ENCODE measurements at places on chromosomes 2 and 18.
A peak's percentile ranks its signal among the peaks of the same experiment; 100 is the strongest.

DNA sequence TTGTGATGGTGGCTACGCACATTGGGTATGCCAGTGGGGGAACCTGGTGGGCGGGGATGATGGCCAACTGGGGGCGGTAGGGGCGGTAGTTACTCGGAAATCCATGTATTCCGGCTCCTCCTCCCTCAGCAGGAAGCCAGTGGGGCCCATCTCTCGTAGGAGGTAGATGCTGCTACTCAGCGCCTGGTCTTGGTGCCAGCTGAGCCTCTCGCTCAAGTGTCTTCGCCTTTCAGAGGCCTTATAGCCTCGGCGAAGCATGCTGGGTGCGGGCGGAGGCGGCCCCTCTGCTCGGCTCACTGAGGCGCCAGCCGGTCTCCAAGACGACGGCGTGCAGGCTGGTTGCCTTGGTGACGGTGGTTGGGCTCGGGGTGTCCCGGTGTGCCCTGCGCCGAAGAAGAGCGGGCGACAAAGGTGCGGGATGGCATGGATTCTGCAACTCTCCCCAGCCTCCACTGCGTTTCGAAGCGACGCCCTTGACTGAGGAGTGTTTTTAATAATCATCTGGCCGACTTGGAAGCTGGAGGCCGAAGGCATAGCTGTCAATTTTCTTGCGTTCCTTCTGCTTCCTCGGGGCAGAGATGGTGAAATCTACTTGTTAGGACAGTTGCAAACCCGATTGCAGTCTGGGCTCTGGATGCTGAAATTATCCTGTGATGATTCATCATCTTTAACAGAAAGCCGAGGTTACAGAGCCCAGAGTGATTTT, at the start of gene ZSWIM2:
TSS of gene ZSWIM2 (minus strand) at position 298 of the 706 bp plus-strand sequence. CDS start at position 258, 40 bp downstream.
- peak; percentile 89 for DNase-seq

GRCh38 chr2:85413592-85414420, 3.6 kb upstream of the CAPG start:
- peak; percentile 72 for DNase-seq

- DNase-seq: no peak
Measured at GRCh38 chr18:10279905-10280644, 174.4 kb upstream of the APCDD1 start.

GRCh38 chr2:226981791-226982326, 146.0 kb downstream of the RHBDD1 start:
- DNase-seq: no peak

DNA sequence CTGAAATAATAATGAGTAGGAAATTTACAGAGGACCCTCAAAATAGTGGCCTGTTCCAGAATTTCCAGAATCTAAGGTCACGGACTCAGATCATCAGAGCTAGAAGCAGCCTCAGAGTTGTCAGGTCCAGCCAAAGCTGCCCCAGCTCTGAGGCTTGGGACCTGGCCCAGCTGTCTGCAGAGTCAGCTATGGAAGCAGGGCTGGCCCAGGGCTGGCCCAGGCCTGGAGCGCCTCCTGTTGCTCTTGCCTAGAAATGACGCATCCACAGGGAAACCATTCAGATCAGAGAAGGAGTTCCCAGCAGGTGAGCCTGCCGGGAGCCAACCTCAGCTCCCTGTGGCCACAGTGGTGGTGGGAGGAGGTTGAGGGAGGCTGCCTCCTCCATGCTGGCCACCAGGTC, 106.7 kb upstream of the ARL4C start:
- peak; percentile 8 for DNase-seq

GRCh38 chr18:3214855-3215637, 4.7 kb downstream of the MYOM1 start:
- peak; percentile 24 for DNase-seq

DNA sequence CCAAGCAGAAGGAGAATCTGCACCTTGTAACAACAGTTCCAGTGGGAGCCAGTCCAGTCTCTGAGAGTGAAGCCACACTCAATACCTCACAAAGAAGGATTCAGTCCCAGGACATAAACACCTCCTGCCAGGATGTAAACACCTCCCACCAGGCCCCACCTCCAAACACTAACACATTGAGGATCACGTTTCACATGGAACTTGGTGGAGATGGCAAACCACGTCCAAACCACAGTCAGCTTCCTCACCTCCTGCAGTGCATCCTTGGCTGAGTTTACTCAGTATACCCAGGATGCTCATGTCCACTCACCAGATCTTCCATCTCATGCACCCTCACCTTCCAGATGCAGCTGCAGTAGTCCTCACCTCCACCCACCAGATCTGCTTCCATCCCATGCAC, 37.8 kb upstream of the TMEM18 start:
- DNase-seq: no peak

DNA sequence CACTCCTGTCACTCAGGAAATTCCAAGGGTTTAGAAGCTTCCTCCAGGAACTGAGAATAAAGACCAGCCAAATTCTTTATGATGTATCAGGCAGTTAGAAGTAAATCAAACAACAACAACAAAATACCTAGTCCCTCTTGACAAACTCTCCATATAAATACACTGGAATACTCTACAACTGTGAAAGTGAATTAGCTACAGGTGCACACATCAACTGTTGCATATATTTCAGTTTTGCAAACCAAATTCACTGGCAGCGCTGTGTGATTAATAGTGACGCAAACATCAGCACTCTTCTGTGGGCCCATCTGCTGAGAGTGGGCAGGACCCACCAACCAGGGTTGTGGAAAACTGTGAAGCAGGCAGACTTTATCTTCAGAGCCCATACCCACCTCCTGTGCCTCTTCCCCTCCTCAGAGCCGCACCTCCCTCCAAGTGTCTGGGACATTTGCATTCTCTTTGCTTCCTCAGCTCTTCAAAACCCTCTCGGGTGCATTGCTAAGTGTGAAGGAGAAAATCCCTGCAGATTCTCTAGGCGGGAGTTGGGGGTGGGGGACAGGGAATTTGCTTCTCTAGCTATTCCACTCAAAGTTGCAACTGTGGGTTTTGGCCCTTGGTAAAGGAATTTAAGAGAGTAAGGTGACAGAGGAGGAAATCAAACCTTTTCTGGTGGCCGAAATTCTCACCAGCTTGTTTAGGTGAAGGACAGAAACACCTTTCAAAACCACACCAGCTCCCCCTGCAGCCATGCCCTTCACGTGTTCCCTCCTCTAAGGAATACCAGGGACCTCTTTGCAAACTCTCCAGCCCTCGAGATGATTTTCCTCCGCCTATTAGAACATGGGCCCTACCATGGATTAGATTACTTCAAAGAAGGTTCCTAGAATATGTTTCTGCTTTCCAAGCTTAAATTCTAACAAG, 119.3 kb downstream of the MRO start:
- no peak for DNase-seq

- no peak for DNase-seq
Measured at GRCh38 chr2:43040084-43040854, 186.1 kb downstream of the ZFP36L2 start.

DNA sequence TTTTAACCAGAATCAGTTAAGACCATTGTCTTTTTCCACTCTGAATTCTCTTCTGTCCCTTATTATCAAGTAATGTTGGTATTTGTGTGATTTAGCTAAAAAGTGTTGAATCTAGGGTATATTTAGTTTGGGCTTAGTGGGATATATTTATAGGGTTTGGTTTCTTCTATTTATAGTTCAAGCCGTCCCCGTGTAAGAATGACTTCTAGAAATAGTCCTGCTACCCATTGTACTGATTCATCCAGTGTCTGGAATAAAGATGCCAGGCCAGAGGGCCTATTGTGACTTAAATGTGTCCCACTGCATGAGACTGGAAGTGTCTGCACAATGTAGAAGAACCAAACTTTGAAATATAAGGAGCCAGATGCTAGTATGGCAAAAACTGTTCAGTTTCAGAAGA, 364.8 kb downstream of the TNS1 start:
- DNase-seq: no peak

DNA sequence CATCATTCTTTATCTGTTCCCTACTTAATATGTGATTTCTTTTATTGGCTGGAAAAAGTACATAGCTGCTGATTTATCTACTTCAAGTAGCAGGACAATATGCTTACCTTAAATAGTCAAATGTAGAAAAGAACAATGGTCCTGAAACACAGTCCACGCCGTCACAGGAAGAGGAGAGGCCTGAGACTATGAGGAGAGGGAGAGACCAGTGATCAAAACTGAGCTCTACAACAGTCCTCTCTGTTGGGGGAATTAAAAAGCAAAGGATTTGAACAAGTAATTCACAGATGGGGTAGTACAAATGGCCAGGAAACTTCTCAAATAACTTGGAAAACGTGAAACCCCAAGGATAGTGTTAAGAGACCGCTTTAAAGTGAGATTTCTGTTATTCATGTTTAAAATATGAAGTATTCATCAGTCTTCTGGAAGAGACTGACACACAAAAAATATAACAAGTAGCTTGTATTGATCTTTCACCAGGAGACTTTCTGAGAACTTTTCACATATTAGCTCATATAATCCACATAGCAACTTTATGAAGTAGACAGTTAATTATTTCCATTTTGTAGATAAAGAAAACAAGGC, 20.2 kb downstream of the SCYGR8 start:
- no peak for DNase-seq

DNA sequence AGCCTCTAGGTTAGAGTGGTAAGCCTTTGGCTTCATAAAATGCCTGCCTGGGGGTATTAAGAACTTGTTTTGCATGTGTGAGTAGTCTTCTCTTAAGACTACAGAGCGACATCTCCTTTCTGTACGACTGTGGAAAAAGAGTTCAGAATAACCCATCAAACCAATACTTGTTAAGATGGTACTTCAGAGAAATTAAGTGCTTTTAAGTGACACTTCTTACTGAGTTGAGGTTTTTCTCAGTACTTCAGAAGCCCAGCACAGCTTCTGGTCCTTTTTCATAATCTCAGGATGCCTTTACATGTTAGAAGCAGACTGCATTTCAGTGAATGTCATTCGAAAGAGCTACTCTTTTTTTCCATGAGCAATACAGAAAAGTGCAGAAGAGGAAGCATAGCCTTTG, 10.8 kb downstream of the XRCC5 start:
- no peak for DNase-seq

DNA sequence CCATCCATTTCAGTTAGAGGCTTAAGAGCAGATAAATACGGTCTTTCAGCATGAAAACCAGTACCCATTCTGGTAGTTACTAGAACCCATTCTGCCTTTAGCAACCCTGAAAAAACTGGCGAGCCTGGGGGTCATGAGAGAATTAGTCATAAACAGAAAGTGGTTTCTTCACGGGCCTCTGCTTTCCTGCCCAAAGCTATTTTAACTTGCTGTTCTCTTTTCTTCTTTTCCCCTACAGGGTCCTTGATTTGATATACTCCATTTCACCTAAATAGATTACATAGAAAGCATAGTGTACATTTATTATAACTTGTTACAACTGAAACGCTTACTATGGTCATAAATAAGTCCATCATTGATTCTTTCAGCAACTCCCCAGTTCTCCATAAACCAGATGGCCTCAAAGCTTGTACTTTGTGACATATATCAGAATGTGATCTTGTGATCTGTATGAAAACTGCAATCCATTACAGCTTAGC, 48.3 kb downstream of the WDFY1 start:
- DNase-seq: no peak

- no peak for DNase-seq
Measured at GRCh38 chr2:101751875-101752619, 54.5 kb downstream of the MAP4K4 start.

DNA sequence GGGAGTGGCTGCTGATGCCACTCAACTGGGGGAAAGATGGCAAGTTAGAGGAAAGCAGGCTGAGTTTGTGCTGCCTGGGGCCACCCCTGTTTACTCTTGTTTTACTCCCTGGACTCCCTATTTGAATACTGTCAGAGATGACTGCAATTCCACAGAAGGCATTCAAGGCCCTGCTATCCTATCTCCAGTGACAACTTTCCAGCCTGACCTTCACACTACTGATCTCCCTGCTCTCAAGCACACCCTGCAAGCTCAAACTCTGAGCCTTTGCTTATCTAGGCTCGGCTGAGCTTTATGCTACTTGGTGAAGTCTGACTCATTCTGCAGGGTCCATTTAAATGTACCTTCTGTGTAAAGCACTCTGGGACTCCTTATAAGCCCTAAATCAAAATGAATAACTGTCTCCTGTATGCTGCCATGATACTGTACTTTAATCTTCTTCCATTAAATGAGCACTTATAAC, 39.3 kb upstream of the DSG1 start:
- peak; percentile 66 for DNase-seq

GRCh38 chr2:147150241-147150635, 694.6 kb upstream of the ACVR2A start:
- DNase-seq: no peak

- DNase-seq: no peak
Measured at GRCh38 chr18:39454866-39455265, 1889.3 kb upstream of the CELF4 start.

GRCh38 chr2:78202986-78203670, 681.0 kb upstream of the LRRTM4 start:
- DNase-seq: no peak

DNA sequence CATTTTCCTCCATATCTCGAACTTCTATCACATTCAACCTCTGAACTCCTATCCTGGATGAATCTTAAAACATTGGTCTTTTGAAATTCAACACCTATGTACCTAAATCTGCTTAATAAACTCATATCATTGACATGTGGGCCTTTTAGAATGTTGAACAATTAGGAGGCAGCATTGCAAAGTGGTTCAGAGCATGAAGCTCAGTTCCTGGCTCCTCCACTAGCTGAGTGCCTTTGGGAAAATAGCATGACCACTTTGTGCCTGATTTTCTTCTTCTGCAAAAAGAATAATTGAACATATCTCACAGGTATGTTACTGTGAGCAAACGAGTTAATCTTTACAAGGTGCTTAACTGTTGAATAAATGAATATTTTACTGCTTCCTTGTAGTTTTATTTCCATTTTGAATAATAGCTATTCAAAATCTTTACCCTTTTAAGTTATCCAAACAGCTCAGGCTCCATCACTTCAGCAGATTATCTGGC, 14.3 kb upstream of the ITPRID2 start:
- DNase-seq: no peak

GRCh38 chr18:49961271-49961670, 147.9 kb upstream of the ACAA2 start:
- DNase-seq: no peak

DNA sequence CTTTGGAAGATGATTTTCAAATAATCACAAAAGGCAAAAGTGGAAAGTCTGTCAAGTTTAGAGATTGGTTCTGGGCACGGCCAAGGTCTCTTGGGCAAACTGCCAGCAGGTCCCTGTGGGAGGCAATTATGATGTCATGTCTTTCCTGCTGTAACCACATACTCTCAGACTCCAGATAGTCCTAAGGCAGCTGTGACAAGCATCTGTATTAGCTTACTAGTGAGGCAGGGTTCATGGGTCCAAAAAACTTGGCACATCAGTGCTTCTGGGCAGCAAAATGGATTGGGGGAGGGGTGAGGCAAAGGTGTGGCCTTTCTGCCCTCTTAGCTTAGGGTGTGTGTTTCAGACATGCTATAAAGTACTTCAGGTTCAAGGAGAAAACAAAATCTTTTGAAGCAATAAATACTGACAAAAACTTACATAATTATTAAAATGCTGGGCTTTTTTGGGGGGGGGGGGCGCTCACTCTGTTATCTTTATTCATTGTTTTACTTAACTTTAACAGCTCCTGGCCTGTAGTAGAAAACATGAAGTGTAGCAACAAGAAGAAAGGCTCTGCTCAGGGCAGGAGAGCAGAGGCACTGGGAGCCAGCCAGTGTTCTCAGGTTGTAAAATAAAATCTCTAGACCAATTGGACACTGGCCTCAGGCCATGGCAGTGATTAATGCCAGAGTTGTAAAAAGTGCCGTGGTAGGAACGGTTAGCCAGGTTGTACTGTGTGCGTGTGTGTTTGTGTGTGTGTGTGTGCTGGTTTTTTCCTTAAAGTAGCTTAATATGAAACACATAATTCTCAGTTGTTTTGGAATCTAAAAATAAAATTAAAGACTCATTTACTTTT, 14.3 kb upstream of the TANC1 start:
- DNase-seq: peak; percentile 63

- DNase-seq: peak; percentile 53
Measured at GRCh38 chr2:240387669-240388358, 47.6 kb upstream of the GPC1 start.

- no peak for DNase-seq
Measured at GRCh38 chr2:234843411-234843810, 108.4 kb upstream of the SH3BP4 start.
